ENCODE measurements at places on chromosomes 5 and 9. TPM values are rescaled to one million over a fixed set of nuclear protein-coding genes. Genes with fewer than 3 reads are reported as not detected.
A peak's percentile ranks its signal among the peaks of the same experiment; 100 is the strongest.

- no peak for DNase-seq
These were observed 351.7 kb downstream of the ZNF608 start for GRCh38 chr5:124394700-124395245.

DNA sequence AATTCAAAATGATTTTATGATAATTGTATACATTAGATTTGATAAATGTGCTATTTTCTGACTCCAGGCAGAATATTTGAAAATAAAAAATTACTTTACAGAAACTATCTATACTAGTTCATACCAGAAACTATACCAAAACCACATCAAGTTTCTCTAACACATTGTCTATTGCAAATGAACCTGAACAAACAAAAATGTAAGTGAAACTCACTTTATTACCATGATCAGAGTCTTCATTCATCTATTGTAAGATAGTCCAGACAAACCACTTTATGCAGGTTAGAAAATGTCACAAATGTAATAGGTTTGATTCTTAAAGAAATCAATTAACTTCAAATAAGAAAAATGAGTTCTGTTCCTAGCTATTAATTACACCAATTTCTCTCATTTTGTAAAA lies 99.4 kb downstream of the OXCT1 start:
- no peak for DNase-seq

GRCh38 chr9:128159784-128160602 lies at the start of gene BBLN:
BBLN (plus strand) TSS chr9:128160265; CDS start chr9:128160408, 143 bp downstream.
- DNase-seq = peak; percentile 89

DNA sequence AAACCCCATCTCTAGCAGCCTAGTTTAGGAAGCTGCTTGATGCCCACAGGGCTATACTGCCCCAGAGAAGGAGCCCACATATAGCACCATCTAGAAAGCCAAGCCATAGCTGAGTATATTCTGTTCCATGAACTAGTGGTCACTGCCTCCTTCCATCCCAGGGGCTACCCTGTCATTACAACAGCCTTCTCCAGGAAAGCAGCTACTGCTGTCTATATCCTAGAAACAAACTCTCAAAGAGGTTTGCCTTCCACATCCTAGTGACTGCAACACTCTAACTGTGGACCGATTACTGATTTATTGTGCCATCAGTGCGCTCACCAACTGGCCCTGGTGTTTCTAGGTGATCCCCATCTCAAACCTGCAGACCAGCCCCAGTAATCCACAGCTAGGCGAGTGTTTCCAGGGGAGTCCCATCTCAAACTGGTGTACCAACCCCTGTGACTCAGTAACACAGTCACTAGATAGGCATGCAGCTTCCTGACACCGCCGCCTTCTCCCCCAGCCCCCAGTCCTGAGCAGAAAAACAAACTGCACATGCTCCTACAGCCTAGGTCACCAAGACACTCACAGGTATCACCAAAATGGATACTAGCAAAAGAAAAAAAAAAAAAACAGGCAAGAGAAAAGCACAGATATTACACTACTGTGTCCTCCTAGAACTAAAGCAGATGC lies 14.8 kb downstream of the SPTLC1 start:
- DNase-seq = peak; percentile 68

GRCh38 chr9:87573841-87574342 lies 76.2 kb downstream of the DAPK1 start:
- DNase-seq = peak; percentile 23

DNA sequence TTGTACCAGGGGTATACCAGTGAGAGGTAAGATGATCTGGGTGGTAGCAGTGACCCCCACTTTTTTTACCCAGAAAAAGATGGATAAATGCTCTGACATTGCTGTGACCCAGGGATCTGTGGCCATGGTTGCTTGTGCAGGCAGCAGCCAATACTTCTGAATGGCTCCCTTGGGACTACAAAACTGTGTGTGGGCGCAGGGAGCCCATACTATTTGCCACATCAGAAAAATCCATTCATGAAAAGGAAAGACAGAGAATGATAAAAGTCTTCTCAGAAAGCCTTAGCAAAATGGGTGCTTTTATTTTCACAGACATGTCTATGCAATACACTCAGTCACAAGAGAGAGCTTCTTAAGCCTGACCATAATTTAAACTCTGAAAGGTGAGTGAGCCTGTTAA lies 37.3 kb upstream of the ALDOB start:
- no peak for DNase-seq

DNA sequence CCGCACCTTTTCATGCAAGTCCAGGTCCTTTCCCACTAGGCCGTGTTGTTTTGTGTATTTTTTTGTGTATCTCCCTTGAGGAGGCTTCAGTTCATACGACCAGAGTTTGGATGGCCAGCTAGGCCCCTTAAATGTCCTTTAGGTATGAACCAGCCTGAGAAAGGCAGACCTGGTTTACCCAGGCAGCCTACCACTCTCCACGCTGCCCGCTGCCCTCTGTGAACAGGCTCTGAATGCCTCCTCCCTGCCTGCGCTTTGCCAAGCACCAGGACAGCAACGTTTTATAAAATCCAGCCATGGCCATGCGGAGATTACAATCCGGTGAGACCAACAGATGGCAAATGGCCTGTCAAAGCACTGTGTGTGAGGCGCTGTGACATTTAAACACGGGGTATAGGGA lies 626 bp upstream of the CLTB start:
- no peak for DNase-seq

DNA sequence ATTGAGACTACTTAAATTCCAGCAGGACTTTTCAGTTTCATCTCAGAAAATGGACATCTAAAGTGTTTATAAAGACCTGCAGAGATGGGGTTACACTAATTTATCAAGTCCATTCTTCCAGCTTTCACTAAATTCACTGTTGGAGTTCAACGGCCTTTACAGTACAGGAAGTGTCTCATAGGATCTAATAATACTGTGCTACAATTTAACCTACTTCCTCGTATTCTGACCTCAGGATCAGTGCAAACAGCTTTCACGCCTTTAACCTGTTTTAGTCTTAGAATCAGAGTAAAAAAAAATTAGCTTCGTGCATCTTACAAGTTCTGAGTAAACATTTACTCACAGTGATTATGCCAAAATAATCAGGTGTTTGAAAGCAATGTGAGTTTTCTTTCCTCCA lies 632.6 kb upstream of the DMAC1 start:
- DNase-seq = no peak

GRCh38 chr9:132116583-132116982 lies 36.9 kb upstream of the MED27 start:
- no peak for DNase-seq

DNA sequence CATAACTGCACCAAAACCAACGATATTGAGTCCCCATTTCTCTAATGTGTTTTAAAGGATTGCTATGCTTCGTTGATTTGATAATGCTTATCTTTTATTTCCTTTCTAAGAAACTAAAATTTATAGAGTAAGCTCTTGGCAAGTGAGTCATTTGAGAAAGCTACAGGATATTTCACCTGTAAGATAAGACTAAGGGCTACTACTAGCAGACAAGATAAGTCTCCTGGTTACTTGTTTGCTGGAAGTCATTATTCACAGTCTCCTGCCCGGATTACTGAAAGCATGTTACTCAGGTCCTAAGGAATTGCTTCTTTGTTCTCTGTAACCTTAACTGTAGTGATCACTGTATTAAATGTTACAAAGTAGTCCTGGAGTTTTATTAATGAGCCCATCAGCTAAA lies 315.9 kb upstream of the RASA1 start:
- DNase-seq = no peak

DNA sequence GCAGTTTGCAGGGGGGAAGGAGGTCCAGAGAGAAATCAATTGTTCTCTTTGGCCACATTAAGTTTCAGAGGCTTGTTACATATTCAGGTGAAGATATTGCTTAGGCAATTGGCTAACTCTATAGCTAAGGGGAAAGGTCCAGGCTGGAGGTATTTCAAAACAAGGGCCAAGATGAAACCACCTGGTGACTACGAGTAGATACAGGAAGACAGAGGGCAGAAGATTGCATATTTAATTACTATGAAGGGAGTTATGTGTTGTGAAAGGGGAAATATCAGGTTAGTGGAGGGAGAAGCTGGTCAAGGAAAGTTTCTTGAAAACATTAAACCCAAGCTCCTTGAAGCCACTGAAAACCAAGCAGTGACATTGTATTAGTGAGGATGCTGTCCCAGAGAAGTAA lies 1.9 kb upstream of the RAD23B start:
- no peak for DNase-seq

DNA sequence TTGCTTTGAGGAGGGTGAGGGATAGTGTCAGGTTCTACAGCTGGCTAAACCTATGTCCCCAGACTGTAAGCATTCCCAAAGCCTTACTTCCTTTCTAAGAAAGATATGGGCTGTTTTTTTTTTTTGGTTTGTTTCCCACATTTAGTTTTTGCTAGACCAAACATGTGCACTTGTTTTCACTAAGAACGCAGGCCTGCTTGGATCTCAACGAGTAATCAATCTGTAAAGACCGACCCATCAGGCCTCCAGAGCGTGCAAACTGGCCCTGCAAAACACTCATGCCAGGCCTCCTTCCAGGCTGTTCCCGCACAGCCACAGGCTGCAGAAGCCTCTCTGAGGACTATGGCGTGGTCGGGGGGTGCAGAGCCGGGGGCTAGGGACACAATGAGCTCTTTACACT lies 304.8 kb upstream of the PANK3 start:
- DNase-seq = no peak

GRCh38 chr9:132486706-132487350 lies 76.8 kb downstream of the CFAP77 start:
- no peak for DNase-seq

DNA sequence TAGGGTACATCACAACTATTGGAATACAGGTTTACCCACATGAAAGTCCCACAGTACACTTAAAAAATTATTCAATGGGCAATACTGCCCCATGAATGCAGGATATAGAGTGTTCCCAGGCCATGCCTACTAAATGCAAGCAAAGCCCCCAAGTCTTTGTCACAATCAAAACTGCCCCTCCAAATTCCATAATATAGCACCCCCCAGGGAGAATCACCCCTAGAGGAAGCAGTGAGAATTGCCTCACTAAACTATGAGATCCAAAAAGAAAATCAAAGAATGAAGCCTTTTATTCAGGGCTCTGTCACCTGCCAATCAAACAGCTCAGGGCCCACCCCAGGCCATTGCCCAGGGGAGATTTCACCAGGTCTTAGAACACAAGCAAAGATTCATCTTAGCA lies 90.8 kb downstream of the ATPSCKMT start:
- DNase-seq = no peak

GRCh38 chr5:9712506-9712905 lies 82.4 kb upstream of the TAS2R1 start:
- peak; percentile 79 for DNase-seq

GRCh38 chr5:143673676-143674468 lies 138.1 kb upstream of the HMHB1 start:
- DNase-seq = no peak

WNT8A gene
- not detected for total RNA-seq

NEURL1B gene
- total RNA-seq = 2.5 TPM

GABRA1 gene
- total RNA-seq = not detected

GPRIN1 gene
- 7.1 TPM for total RNA-seq

RLN2 gene
- not detected for total RNA-seq

PFDN1 gene
- 60.2 TPM for total RNA-seq

CTXN3 gene
- not detected for total RNA-seq

SARDH gene
- total RNA-seq = 0.18 TPM

LSM11 gene
- 5.2 TPM for total RNA-seq

CCNJL gene
- 0.82 TPM for total RNA-seq
